ENCODE measurements at places on chromosomes 11 and 22. TPM values are rescaled to one million over a fixed set of nuclear protein-coding genes. Genes with fewer than 3 reads are reported as not detected.
A peak's percentile ranks its signal among the peaks of the same experiment; 100 is the strongest.

Gene OR6T1
- total RNA-seq = not detected

GRCh38 chr11:43316451-43316850, 4.7 kb downstream of the API5 start:
- peaks cover 10% of the 10 kb centered on the region for H3K36me3 ChIP-seq
- no peak overlapping the region for H3K27ac ChIP-seq
- no peak for DNase-seq
- no peaks in the 10 kb centered on the region for H3K27me3 ChIP-seq

- H3K4me1 ChIP-seq = peaks cover 3% of the 10 kb centered on the region
- peaks cover 3% of the 10 kb centered on the region for H3K27me3 ChIP-seq
- H3K36me3 ChIP-seq = no peaks in the 10 kb centered on the region
- H3K4me3 ChIP-seq = no peak overlapping the region
- peak; percentile 72 for DNase-seq
- H3K27ac ChIP-seq = peak overlapping the region; percentile 65
Observed at GRCh38 chr11:126929179-126930061, 71.2 kb downstream of the KIRREL3 start.

DNA sequence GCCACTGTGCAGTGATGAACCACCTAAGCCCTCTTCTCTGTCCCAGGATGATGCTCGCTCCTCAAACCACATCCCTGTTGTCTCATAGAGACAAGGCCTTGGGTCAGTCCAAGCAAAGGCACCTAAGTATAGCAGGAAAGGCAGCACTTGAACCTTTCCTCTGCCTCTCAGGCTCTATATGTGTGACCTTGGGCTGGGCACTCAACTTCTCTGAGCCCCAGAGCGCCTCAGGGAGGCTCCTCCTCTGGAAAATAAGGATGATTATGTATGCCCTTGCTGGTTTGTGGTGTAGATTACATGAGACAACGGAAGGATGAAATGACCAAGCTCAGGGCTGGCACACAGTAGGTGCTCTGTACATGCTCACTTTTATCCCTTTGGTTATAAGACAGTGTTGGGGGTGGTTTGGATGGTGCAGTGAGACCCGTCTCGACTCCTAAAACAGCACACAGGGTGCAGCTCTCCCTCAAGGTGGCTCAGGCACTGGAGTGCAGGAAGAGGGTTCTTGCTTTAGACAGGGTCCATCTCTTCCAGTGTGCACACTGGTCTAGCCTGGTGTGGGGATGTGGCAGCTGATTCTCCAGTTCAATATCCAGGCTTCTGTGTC, 40.2 kb upstream of the ACCSL start:
- H3K4me3 ChIP-seq = no peak overlapping the region
- peaks cover 23% of the 10 kb centered on the region for H3K4me1 ChIP-seq
- no peak overlapping the region for H3K27ac ChIP-seq
- H3K36me3 ChIP-seq = no peaks in the 10 kb centered on the region

Gene PEX16
- 13.8 TPM for total RNA-seq

Gene AMPD3
- 3.4 TPM for total RNA-seq

GRCh38 chr11:102345904-102346303, 1.1 kb upstream of the BIRC2 start:
- DNase-seq = peak; percentile 33
- H3K27me3 ChIP-seq = no peaks in the 10 kb centered on the region
- H3K4me1 ChIP-seq = peaks cover 5% of the 10 kb centered on the region
- H3K27ac ChIP-seq = peak overlapping the region; percentile 99
- peaks cover 8% of the 10 kb centered on the region for H3K36me3 ChIP-seq
- H3K4me3 ChIP-seq = peak overlapping the region; percentile 71

- H3K27me3 ChIP-seq = no peaks in the 10 kb centered on the region
- no peaks in the 10 kb centered on the region for H3K36me3 ChIP-seq
- no peak overlapping the region for H3K27ac ChIP-seq
- peaks cover 4% of the 10 kb centered on the region for H3K4me1 ChIP-seq
Observed at GRCh38 chr11:43972366-43972765, 29.9 kb downstream of the C11orf96 start.

Gene TREH
- total RNA-seq = under 0.01 TPM

Gene TMEM86A
- total RNA-seq = 2.6 TPM

DNA sequence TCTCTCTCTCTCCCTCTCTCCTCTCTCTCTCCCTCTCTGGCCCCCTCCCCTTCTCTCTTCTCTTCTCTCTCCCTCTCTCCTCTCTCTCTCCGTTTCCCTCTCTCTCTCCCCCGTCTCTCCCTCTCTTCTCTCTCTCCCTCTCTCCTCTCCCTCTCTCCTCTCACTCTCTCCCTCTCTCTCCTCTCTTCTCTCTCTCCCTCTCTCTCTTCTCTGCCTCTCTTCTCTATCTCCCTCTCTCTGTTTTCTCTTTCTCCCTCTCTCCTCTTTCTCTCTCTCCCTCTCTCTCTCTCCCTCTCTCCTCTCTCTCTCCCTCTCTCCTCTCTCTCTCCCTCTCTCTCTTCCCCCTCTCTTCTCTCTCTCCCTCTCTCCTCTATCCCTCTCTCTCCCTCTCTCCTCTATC, 98.3 kb upstream of the FGF3 start:
- no peaks in the 10 kb centered on the region for H3K36me3 ChIP-seq
- H3K4me3 ChIP-seq = no peak overlapping the region
- peaks cover 26% of the 10 kb centered on the region for H3K4me1 ChIP-seq
- no peak overlapping the region for H3K27ac ChIP-seq
- H3K27me3 ChIP-seq = peaks cover 26% of the 10 kb centered on the region

- H3K27ac ChIP-seq = no peak overlapping the region
- H3K4me3 ChIP-seq = no peak overlapping the region
- no peaks in the 10 kb centered on the region for H3K4me1 ChIP-seq
- no peaks in the 10 kb centered on the region for H3K27me3 ChIP-seq
- no peak for DNase-seq
Observed at GRCh38 chr11:133107763-133108162, 424.5 kb downstream of the OPCML start.

- H3K4me1 ChIP-seq = no peaks in the 10 kb centered on the region
- no peak overlapping the region for H3K4me3 ChIP-seq
- H3K36me3 ChIP-seq = no peaks in the 10 kb centered on the region
- H3K27ac ChIP-seq = no peak overlapping the region
Observed at GRCh38 chr11:110832539-110832938, 120.3 kb upstream of the ARHGAP20 start.

Data from muscle of leg (tissue), 16 donors.